ENCODE measurements at places on chromosomes 5 and 9.

GRCh38 chr5:124806373-124807077 lies 60.1 kb upstream of the ZNF608 start:
- DNase-seq = no peak

DNA sequence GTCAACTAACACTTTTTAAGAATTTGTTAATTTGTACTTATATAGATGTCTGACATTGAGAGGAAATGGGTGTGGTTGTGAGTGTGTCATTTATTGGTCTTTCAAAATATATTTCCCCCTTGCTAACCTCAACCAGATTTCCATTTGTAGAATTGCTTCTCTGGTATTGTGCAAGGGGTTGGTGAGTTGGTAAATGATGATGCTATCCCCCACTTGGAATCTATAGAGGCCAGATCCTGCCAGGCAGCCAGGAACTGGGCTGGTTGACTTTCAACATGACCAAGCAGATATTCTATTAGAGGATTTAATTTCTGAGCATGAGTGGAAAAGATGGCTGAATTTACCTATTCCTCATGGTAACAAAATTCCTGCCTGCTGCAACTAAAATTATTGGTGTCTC lies 306.6 kb upstream of the KIF2A start:
- no peak for DNase-seq

DNA sequence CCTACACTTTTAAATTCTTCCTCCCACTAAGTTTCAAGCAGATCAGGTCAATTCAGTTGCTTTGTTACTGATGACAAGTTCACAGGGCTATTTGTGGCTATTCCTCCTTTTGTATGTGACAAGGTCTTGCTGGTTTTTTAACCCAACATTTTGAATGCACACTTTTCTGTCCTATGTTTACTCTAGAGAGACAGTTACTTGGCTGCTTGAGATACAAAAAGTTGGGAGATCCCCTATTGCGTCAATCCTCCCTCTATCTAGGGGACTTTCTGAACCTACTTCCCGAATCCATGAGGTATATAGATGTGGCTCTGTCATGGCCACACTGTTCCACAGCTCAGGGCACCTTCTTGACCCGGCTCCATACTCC lies 386.7 kb downstream of the NTRK2 start:
- DNase-seq = no peak

- DNase-seq = no peak
These were observed 20.0 kb downstream of the TMEFF1 start for GRCh38 chr9:100492952-100493351.

DNA sequence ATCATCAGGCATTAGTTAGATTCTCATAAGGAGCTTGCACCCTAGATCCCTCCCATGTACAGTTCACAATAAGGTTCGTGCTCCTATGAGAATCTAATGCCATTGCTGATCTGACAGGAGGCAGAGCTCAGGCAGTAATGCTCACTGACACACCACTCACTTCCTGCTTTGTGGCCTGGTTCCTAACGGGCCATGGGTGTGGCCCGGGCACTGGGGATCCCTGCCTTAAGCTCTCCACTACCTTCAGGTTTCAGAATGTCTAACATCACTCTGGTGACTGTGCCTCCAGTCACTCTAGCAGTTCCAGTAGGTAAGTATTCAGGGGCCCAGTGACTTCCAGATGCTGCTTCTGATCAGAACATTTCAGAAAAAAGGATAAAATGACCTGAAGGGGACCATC lies 152.4 kb downstream of the LRRC70 start:
- no peak for DNase-seq

GRCh38 chr5:146732962-146733361 lies 145.6 kb downstream of the PPP2R2B start:
- DNase-seq = no peak

DNA sequence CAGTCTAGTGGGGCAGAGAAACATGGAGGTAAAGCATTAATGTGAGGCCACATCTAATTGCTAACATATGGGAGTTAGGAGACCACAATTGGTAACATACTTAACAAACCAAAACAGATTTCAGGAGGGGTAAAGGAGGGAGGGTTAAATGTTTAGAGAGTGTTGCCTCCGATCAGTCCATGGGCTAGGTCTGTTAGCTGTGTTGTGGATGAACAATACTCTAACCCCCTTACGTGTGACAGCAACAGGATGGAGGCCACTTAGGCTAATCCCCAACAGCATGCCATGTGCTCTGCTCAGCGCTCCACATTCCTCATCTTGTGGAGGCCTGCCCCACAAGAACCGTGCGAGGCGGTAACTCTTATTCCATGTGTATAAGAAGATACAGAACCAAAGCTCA lies 167.0 kb downstream of the CRB2 start:
- no peak for DNase-seq

DNA sequence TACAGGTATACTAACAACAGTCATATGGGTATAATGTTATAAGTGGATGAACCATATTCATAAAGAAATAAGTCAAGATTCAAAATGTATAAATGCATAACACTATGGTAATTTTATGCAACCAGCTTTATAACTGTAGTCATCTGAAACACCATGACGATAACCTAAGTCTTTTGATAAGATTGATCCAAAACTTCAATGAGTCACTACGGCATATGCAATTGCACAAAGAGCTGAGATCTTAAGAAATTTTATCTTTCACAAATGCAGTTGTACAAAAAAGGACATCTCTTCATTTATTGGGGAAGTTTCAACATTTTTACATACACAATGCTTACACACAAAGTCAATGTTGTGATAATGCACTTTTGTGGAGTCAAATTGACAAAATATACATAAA lies 20.3 kb downstream of the FAM81B start:
- no peak for DNase-seq

DNA sequence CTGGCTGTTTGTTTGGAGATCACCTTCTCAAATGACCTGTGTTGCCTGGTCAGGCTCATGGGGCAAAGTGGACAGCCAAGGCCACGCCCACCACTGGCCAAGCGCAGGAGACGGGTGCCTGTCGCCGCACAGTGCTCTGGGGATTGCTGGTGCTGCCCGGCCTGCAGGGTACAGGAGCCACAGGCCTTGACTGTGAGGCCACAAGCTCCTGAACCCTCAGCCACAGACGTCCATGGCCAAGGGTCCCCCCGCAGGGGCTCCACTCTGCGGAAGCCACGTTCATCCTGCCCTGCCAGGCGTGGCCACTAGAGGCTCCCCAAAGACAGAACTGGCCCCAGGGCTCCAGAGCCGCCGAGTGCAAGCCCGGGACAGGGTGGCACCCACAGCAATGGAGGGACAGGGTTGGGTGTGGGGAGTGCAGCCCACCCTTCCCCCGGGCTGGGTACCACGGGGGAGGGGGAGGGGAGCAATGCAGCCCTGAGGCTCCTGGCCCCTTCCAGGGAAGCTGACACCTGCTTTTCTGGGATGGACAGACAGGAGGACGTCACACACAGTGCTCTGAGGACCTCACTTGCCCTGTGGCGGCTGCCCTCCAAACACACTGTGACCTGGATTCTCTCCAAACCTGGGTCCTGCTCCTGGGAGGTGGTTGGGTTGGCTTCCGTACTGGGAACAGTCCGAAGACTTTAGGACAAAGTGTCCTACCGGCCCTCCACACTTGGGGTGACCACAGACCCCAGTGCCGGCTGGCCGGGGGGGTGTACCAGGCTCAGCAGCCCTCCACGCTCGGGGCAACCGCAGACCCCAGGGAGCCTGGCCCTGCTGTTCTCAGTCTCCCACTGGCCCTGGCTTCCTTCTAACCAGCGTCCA lies 21.5 kb downstream of the TPPP start:
- peak; percentile 66 for DNase-seq

Measured in activated T-cell treated with anti-CD3 and anti-CD28 coated beads for 1 hour (primary cell).